Chondrocyte (in vitro differentiated cells): ENCODE measurements at places on chromosomes 13 and 19.

DNA sequence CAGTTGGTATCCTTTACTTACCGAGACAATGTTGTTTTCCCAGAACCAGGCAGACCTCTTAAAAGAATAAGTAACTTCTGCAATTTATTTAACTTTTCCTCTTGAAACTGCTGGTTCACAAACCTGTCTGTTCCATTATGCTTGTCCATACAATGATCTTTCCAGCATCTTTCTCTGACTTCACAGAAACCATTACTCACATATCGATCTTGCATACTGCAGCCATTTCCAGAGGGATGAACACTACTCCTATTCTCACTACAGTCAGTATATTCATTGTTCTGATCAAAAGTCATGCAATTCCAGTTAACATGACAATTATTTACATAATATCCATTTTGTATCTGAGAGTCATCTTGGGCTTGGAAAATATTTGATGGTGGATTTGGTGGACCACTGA is 2.8 kb downstream of the N4BP2L2 start:
- no peak for DNase-seq

GRCh38 chr13:30110301-30111070 is 196.9 kb downstream of the KATNAL1 start:
- no peak for DNase-seq

DNA sequence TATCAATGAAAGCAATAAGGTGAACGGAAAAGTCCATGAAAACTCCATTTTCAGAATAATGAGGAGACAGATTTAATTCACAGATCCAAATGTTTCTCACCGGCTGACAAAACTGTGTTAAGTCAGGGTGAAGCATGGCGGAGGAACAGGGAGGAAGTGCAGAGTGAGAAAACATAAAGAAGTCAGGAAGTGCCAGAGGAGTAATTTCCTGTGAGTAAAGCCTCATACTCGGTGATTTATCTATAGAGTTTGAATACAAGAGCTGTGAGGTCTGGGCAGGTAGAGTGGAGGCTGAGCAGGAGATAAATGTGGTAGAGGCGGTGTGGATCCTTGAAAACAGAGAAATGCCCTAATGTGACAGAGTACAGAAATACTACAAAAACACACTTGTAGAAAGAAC is 11.4 kb downstream of the CARD8 start:
- DNase-seq, result no peak

GRCh38 chr13:95924389-95924994 is 128.7 kb downstream of the UGGT2 start:
- DNase-seq, result no peak

DNA sequence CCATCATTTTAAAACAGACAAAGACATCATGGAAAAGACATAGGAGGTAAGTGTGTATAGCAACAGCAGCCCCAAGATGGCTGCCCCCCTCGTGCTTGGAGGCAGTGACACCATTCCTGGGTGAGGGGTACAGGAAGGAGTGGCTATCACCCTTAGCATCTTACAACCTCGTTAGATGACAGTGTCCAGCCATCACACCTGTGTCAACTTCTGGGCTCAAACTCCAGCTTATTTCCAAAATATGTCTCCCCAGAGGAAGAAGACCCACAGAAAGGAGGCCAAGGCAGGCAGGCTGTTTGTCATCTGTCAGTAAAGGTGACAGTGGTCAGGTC is 27.5 kb downstream of the EPS15L1 start:
- DNase-seq, result no peak
